ENCODE measurements at places on chromosomes 7 and 10.

DNA sequence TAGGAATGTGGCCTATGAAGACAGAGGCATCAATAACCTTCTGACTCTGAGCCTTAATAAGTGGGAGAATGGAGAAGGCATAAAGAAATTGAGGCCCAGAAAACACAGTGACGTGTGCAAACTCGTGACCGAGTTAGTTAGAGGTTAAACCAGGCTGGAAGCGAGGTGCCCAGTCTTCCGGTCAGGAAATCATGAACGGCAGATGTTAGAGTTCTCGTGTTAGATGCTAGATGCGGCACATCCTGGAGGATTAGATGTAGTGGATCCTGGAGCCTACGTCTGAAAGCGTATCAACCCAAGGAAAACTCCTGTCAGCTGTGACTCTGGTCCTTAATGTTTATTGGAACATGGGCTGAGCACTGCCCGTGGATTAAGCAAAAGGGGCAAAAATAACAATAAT is 275.9 kb downstream of the TCF7L2 start:
- no peak for DNase-seq

DNA sequence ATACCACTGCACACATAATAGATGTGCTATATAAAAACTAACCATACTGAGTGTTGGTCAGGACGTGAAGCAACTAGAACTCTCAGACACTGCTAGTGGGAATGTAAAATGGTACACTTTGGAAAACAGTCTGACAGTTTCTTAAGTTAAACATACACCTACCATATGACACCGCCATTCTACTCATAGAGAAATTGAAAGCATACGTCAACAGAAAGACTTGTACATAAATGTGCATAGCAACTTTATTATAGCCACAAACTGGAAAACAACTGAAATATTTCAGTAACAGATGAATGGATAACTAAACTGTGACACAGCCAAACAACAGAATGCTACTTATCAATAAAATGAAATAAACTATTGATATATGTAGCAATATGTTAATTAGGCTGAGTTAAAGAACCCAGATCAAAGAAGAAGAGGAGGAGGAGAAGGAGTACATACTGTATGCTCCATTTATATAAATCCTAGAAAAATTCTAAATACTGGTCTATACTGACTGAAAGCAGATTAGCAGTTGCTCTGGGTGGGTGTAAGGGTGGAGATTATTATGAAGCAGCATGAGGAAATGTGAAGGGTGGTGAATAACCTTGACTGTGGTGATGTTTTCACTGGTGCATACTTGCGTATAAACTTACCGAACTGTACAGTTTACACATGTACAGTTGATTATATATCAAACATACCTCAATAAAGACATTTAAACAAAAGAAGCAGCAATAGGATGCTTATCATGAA is 48.6 kb downstream of the ARHGAP21 start:
- DNase-seq: no peak

DNA sequence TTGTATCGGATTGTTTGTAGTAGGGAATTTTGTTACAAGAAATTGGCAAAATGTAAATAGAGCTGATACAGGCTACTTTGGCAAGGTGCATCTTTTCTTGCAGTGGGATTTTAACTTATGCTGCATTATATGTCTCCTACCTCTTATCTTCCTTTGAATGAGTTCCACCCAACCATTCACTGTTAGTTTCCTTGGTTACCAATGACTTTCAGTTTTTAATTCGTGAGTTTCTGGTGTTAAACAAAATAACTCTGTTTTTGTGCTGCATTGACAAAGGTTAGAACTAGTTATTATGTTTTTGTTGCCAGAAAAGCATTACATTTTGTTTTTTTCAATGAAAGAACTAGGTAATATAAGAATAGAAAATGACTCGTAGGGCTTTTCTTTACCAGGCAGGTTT is 327.2 kb downstream of the LHFPL3 start:
- DNase-seq: no peak

DNA sequence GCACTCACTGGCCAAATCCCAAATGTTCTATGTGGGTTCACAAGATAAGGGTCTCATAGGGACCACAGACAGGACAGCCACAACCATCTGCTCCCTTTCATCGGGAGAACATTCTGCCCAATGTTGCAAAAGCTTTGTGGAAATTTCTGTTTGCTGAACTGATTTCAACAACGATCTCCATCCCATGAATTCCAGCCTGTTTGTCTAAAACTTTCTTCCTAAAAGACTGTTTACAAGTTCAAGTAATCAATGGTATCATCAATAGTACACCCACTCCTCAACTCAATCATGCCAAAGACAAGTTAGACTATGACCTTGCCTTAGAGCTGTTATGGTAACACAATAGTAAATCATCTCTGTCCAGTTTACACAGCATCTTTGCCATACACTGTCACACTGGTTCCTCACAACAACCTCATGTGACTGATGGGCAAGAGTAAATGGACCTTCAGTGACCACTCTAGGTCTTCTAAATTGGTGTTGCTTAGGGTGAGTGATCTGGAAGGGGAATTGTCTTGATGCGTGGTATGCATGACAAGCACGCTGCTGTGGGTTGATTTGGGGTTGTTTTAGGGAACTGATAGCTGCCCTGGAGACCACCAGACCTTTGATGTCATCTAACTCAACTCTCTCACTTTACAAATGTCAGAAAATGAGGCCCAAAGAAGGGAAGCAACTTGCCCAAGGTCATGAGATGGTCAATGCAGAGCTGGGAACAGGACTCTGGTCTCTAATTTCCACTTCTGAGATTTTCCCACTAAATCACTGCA is 95.1 kb downstream of the PPP1R3C start:
- DNase-seq: no peak

DNA sequence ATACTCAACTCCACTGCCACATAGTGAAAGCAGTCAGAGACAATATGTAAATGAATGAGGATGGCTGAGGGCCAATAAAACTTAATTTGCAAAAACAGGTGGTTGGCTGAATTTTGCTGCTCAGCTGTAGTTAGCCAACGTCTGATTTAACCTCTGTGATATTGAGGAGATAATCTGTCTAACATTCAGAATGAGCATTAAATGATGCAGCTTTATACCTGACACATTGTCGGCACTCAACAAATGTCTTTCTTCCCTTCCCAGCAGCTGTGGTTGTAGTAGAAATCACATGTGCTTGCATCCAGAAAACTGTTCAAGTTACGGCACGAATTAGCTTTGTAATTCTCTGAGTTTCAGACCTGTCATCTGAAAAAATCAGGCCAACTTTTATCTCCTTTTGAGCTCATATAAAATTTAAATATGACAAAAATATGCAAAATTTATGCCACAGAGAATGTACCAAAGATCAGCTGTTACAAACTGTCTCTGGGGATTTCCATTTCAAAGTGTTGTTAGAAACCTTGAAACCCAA is 1239.7 kb downstream of the GATA3 start:
- DNase-seq: no peak

GRCh38 chr10:653991-654646 is 35.3 kb downstream of the DIP2C start:
- DNase-seq: no peak

- no peak for DNase-seq
Observed at GRCh38 chr7:81447351-81447952, 322.4 kb downstream of the HGF start.

GRCh38 chr7:155965010-155965409 is 152.7 kb upstream of the SHH start:
- no peak for DNase-seq

Measured in left lung (tissue), 14 donors.